Activated gamma-delta T cell treated with Interleukin-2 at 50 U/mL for 16 hours (primary cell): ENCODE measurements at places on chromosomes 1 and 21.

DNA sequence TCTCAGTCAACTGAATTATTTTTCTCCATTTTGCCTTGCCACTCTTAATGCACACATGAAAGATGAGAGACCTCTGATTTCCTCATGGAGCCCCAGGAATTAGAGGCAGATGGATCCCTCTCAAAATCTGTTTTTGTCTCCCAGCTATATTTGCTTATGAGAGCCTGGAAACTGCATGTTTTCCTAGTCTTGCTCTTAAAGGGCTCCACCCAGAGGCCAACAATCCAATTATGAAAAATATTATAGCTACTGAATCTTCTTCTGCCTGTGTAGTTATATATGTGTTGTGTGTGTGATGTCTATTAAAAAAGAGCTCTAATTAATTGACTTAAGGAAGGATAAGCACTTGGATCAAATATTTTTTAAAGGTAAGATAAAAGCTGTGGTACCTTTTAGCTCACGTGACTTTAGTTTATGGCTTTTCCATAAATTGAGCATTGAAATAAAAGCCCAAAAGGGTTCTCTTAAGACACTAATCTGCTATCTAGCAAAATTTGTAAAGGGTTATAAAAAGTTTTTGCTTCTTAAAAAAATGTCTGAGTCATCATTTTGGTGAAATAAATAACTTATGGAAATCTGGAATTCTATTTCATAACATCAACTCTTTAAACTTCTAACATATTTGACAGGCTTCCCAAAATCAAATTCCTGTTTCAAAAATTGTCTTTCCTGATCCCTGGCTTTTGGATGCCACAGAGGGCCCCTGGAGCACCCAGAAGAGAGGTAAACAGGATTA is 31.2 kb upstream of the TSPEAR start:
- no peak for DNase-seq

- no peak for DNase-seq
Observed at GRCh38 chr1:54336116-54336515, 70.1 kb downstream of the SSBP3 start.

DNA sequence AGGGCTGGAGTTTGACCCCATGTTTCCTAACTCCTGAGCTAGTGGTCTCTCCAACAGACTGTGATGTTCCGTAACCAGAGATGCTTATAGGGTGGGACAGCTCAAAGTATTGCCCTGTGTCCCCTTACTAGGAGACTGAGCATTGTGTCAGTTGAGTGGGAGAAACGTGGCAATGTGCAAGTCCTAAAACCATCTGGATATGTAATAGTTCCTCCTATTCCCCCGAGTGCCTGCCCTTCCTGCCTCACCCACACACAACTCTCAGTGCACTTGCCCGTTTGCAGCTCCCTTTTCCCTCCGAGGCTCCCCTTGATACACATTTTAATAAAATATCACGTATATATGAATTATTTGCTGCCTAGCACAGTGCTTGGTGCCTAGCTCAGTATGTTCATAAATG is 3.4 kb downstream of the PIGV start:
- DNase-seq = no peak

- no peak for DNase-seq
Observed at GRCh38 chr1:1788646-1789431, 10.6 kb upstream of the NADK start.

DNA sequence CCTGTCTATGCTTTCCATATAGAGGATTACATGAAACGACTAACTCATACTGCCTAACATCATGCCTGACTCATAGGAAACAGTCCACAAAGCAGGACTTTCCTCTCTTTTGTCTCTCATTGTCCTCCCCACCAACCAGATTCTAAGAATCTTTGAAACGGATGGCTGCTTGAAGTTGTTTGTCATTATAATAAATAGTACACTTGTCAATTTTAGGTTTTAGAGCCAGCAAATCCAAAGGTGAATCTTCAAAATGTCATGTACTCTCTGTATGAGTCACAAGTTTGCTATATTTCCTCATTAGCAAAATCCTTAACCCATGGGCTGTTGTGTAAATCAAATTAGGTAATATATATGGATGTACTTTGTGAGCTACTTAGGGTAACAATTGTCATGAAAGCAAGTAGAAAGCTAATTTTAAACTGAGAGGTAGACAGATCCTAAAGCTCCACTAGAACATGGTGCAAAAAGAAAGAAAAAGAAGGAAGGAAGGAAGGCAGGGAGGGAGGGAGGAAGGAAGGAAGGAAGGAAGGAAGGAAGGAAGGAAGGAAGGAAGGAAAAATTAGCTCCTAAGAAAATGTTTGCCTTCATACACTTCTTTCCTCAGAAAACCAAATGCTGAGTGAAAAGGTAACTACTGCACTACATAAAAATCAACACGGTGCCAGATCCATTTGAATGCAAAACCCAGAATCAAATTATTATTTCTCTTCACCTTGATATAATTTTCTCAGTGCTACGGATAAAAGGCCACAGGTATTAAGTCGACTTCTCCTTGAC is 129.5 kb upstream of the PRMT6 start:
- no peak for DNase-seq

GRCh38 chr1:81410351-81410750 is 390.4 kb upstream of the ADGRL2 start:
- no peak for DNase-seq

DNA sequence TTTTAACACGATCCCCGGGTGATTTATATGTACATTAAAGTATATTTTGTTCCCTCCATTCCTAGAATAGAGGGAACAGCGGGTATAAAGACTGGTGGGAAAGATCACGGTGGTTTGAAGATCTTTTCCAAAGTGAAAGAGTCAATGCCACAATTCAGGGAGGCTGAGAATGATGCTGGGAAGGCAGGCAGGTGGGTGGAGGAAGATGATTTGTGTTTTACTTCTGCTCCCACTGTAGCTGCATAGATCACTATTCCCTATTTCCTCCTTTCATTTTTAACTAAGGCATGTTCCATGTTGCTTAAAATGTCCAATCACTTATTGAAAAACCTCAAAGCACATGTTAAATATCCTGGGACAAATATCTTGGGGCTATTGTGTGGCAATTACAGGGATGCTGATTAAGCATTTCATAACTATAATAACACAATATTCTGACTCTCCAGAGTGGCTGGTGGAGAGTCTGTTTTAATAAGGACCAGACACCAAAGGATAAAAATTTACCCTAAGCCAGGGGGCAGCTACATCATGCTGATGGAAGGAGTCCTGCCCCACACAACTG is 8.4 kb upstream of the LYST start:
- no peak for DNase-seq

DNA sequence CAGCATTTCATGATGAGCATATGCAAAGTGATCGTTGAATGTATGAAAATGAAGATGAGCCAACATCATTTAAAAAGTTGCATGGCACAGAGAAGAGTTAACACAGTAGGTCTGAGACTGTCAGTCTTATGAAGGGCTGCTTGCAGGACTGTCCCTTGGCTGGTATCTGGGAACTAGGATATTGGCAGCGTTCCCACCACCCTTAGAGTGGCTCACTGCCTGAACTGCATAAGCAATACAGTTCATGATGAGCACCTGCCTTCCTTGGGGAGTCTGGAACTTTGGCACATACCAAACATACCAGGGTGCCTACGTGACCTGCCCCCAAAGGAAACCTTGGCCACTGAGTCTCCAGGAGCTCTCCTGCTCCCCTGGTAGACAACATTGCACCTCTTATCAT is 161.8 kb downstream of the DSCAM start:
- no peak for DNase-seq

- DNase-seq = no peak
Observed at GRCh38 chr1:32695098-32695904, 7.3 kb downstream of the SYNC start.

DNA sequence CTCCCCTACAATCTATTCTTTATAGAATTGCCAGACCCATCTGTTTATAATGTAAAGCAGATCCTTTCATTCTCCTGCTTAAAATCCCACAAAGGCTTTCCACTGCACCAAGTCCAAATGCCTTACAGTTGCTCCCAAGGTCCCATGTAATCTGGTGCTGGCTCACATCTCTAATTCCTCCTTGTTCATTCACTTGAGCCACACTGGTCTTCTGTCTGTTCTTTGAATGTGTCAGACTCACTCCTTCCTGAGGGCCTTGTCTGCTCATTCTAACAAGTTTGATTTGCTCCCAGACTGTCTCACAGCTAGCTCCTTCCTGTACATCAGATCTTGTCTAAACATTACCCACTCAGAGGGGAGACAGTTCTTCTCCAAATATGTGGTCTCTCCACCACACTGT is 38.9 kb downstream of the ALG14 start:
- DNase-seq = no peak

- no peak for DNase-seq
Observed at GRCh38 chr1:169175461-169175860, 69.0 kb downstream of the ATP1B1 start.

DNA sequence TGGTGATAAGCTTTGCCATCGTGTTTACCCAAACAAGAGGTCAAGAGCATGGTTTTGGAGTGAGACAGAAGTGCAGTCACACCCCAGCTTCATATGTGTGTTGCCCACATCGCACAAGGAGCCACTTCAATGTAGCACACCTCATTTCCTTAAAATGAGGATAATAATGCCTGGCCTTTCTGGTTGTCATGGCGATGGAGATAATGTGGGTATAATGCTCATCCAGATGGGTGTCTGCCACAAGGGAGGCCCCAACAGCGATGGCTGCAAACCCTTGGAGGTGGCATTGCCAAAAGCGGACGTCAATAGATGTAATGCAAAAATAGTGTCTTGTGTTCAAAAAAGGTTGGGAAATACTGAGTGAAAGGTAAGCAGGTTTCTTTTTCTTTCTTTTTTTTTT is 83.1 kb upstream of the AJAP1 start:
- DNase-seq = no peak

- DNase-seq = no peak
Observed at GRCh38 chr1:26203642-26204318, 13.4 kb downstream of the CATSPER4 start.

- DNase-seq = no peak
Observed at GRCh38 chr1:62343911-62344310, 24.7 kb upstream of the KANK4 start.

GRCh38 chr1:157287462-157287861 is 149.3 kb upstream of the ETV3 start:
- no peak for DNase-seq

GRCh38 chr1:200095057-200095577 is 67.6 kb downstream of the NR5A2 start:
- DNase-seq = no peak

GRCh38 chr1:184194236-184194635 is 142.7 kb downstream of the TSEN15 start:
- DNase-seq = no peak

- DNase-seq = no peak
Observed at GRCh38 chr1:9180111-9180819, 51.4 kb upstream of the GPR157 start.

GRCh38 chr1:112988367-112988766 is 32.4 kb upstream of the SLC16A1 start:
- DNase-seq = no peak

- no peak for DNase-seq
Observed at GRCh38 chr1:30043731-30044408, 679.5 kb downstream of the MATN1 start.

DNA sequence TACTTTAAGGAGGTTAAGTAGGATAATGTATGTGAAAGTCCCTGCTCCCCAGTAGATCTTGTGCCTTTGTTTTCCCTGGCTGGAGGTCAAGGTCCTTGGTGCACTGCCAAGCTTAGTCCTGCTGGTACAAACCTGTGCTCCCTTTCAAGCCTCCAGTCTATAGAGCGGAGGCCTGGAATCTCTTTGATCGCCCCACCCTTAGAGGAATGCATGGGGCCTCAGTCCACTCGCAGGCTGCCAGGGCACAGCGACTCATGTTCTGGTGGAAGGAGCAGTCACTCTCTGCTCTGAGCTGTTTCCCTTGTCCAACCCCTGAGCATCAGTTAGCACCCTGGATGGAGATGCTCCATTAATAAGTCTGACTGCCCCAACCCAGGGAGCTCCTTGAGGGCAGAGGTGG is 121.8 kb downstream of the HMGB4 start:
- no peak for DNase-seq

DNA sequence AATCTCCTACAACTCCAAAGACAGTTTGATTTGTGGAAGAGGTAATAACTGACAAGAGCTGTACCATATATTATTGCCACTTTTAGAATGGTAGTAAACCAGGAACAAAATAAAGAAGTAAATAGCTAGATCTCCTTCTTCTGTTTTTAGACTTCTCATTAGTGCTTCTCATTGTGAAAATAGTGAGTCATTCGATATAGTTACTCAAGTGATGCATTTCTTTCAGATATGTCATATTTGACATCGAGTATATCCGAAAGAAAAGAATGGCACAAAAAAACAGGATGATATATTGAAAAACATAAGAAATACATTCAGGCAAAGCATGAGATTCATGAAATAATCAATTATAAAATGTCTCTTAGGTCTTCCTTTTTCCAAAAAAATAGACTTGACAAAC is 1346.1 kb downstream of the BRINP3 start:
- DNase-seq = no peak

GRCh38 chr21:42777757-42778344 is 101.5 kb downstream of the WDR4 start:
- DNase-seq = no peak

DNA sequence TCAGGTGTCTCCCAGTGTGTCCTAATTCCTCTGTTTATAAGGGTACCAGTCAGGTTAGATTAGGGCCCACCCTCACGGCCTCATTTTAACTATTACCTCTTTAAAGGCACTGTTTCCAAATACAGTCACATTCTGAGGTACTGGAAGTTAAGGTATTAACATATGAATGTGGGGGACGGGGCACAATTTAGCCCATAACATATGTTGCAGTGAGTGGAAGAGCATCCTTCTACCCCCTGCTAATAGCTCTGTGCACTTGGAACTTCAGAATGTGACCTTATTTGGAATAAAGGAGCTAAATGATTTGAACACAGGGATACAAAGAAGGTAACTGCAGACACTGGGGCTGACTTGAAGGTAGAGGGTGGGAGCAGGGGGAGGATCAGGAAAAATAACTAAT is 67.3 kb upstream of the ADGRL2 start:
- no peak for DNase-seq

DNA sequence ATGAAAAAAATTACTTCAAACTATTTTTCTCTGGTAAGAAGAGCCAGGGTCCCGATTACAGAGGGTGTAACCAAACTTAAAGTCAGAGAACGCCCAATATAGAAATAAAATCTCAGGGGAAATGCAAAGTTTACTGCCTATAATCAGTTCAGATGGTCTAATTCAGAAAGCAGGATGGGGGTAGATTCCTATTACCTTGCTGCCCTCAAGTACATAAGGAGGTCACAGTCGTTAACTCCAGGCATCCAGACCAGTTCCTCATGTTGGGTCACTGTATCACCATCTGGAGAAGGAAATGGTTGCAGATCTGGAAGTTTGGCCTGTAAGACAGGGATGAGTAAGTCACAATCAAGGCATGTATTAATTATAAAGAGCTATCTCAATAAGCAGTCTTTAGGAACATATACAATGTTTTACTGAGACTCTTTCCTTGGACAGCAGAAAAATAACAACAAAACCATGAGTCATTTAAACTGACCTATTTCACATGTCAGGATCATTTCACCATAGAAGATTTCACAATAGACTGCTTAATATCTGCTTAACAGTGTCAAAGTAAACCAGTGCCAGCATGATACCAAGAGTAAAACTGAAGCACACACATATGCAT is 179.4 kb downstream of the SLC45A1 start:
- DNase-seq = no peak
